ENCODE measurements at places on chromosomes 7 and 10.

DNA sequence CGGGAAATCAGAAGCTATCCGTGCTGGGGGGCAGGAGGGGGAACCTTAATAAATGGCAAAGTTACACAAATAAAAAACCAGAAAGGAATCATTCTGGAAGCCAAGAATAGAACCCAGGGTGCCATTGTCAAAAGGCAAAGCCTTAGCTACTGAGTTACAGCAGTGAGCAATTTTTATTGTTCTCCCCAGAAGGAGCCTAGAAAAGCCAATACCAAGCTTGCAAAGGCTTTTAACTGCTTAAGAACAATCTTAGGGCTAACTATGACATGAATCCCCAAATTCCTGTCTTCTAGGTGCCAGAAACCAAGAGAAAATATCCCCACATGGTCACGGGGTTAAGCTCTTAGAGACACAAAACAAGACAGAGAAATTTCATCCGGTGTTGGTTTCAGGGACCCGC, 482.7 kb downstream of the CCSER2 start:
- DNase-seq, result no peak

GRCh38 chr10:14382022-14382421, 51.3 kb upstream of the FRMD4A start:
- DNase-seq, result no peak

DNA sequence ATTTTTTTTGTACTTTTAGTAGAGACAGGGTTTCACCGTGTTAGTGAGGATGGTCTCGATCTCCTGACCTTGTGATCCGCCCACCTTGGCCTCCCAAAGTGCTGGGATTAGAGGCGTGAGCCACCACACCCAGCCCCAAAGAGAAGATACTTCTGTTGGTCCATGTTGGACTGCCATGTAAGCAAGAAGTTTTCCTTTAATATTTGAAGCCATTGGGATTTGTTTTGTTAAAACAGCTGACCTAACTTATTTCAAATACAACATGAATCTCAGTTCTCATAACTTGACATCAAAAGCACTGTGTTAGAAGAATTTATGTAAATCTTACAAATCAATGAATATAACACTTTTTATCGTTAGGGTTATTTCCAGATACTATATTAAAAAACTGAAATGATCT, 302.4 kb downstream of the SDHAF3 start:
- no peak for DNase-seq

DNA sequence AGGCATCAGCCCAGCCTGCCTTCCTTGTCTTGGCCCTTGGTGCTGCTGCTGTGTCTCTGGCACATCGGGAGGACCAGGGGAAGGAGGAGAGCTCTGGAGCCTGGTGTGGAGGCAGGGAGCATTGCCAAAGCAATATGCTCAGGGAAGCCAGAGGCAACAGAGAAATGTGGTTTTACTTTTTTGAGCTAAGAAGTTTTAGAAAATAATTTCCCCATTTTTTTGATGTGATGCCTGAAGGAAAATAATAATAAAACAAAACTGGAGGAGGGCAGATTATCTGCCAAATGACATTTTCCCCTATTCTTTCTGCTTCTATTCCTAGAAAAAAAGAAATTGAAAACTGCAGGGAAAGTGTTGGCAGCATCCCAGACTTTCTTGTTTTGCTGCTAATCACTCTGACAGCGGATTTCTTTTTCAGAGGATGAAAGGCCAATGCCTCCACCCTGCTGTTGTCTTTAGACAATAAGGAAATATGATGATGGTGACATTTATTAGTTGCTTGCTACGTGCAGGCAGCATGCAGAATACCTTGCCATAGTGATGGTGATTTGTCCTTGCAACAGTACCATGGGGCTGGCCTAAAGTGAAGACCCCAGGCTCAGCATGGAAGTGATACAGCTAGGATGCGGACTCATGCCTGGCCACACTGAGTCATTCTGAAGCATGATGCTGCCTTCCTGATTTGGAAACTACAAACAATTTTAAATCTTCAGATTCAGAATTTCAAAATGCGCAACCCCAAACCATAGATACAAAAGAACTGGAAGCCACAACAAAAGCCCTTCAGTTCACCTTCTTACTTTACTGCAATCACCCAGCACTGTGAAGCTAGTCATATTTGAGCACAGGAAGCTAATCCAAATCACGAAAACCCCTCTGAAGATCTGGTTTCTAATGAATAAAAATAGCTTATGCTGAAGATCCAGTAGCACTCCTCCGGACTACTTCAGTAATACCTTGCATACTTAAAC, 260.2 kb upstream of the TMEM72 start:
- DNase-seq, result no peak

GRCh38 chr10:87603769-87604168, 55.9 kb upstream of the PAPSS2 start:
- no peak for DNase-seq

- no peak for DNase-seq
These were observed 297.2 kb downstream of the SUGCT start for GRCh38 chr7:40432046-40432445.

DNA sequence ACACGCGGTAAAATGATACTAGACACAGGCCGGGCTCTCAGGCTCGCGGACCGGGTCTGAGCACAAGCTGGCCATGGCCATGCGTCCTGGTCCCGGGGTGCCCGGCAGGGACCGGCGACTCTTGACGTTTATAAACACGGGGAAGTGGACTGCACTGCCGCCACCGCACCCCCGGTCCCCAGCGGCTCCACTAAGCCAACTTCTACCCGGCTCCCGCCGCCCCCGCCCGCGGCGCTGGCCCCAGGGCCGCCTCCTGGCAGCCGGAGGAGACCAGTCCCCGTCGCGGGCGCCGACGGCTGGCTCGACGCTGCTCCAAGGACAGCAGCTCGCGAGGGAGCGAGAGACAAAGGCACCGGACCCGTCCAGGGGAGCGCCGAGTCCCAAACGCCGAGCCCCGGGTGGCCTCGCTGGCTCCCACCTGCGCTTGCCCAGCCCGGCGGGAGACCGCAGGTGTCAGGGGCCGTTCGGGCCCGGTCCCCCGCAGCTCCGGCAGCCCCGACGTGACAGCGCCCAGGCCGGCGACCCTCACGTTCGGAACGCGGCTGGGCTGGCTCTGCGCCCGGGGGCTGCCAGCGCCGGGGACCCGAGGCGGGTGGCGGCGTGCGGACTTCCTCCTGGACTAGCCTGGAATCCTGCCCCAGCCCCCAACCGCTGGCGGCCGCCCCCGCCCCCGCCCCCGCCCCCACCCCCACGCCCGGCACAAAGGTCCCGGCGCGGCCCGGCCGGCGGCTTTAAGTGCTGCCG, 517 bp downstream of the ITGB1 start:
- no peak for DNase-seq

- no peak for DNase-seq
These were observed 79.1 kb downstream of the SUGCT start for GRCh38 chr7:40213856-40214255.
